ENCODE measurements at places on chromosomes 12 and 14.

- peaks cover 14% of the 10 kb centered on the region for H3K36me3 ChIP-seq
- H3K27ac ChIP-seq, result peak overlapping the region; percentile 4
- peaks cover 3% of the 10 kb centered on the region for H3K27me3 ChIP-seq
- peak overlapping the region; percentile 97 for H3K4me3 ChIP-seq
- DNase-seq, result no peak
- peaks cover 10% of the 10 kb centered on the region for H3K4me1 ChIP-seq
Measured at GRCh38 chr14:34628681-34629135, 1.2 kb downstream of the SNX6 start.

DNA sequence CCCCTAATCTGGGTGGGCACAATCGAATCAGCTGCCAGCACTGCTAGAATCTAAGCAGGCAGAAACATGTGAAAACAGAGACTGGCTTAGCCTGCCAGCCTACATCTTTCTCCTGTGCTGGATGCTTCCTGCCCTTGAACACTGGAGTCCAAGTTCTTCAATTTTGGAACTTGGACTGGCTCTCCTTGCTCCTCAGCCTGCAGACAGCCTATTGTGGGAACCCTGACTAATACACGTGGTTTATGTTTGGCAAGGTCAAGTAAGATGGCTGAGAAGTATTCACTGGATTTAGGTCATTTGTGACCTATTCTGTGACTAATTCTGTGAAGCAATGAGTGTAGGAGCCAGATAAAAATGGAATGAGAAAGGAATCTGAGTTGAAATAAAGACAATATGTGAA lies 11.0 kb downstream of the GPR135 start:
- no peaks in the 10 kb centered on the region for H3K4me1 ChIP-seq
- no peak for DNase-seq
- no peaks in the 10 kb centered on the region for H3K27me3 ChIP-seq

DNA sequence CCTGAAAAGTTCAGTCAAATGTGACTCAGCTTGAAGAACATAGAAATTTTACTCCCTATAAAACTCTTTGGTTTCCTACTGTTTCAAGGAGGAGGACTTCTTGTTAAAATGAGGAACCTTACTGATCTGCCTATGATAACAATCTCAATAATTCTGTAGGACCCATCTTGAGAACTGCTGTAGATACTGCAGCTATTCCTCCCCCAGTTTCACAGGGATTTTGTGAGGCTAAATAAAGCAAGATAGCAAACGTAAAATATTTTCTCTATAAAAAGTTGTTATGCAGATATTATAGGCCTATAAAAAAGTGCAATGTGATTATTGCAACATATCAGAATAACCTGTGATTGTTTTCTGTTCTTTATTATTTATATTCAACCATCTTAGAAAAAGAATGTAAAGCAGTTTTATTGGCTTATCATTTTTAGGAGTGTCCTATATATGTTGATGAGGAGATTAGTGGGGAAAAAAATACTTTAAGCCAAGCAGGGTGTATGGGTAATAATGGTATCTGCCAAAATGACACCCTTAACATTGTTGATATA lies 12.1 kb downstream of the CLEC14A start:
- no peaks in the 10 kb centered on the region for H3K36me3 ChIP-seq
- no peak overlapping the region for H3K4me3 ChIP-seq
- H3K4me1 ChIP-seq, result no peaks in the 10 kb centered on the region
- no peak overlapping the region for H3K27ac ChIP-seq

GRCh38 chr12:89311703-89312293 lies 40.5 kb downstream of the DUSP6 start:
- DNase-seq, result no peak
- no peak overlapping the region for H3K4me3 ChIP-seq
- H3K27ac ChIP-seq, result no peak overlapping the region
- H3K27me3 ChIP-seq, result no peaks in the 10 kb centered on the region
- H3K4me1 ChIP-seq, result peaks cover 14% of the 10 kb centered on the region

DNA sequence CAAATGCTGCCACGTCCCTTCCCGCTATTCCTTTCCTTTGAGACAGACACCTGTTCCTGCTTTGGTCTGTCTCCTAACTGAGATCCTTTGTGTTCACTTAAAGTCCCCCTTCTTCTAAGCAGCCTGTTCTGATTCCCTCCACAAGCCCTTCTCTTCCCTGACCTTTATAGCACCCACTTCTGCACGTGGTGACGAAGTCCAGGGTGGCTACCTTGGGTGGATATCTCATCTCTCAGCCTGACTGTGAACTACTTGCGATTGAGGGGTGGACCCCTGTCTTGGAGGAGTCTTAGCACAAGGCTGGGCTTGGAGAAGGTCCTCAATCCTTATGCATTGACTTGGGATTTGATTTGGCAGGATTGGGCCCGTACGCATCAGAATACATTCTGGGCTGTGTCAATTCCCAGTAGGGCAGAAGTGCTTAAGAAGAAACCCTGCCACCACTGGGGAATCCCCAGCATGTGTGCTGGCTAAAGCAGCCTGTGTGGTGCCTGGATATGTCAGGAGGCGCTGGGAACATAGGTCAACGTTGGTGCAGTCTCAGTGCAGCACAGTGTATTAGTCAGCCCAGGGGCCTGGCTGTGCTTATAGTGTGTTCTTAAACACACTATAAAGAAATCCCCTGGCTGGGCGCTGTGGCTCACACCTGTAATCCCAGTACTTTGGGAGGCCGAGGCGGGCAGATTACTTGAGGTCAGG lies 23.6 kb downstream of the KRT80 start:
- no peaks in the 10 kb centered on the region for H3K36me3 ChIP-seq
- no peak overlapping the region for H3K4me3 ChIP-seq
- H3K4me1 ChIP-seq, result no peaks in the 10 kb centered on the region
- H3K27ac ChIP-seq, result no peak overlapping the region

- peaks cover 7% of the 10 kb centered on the region for H3K27me3 ChIP-seq
- H3K4me3 ChIP-seq, result no peak overlapping the region
Measured at GRCh38 chr12:117863002-117863709, 105.6 kb downstream of the KSR2 start.

GRCh38 chr14:74140374-74140850 lies 55.7 kb downstream of the LIN52 start:
- peaks cover 9% of the 10 kb centered on the region for H3K4me1 ChIP-seq
- no peak overlapping the region for H3K27ac ChIP-seq
- peaks cover 5% of the 10 kb centered on the region for H3K36me3 ChIP-seq
- no peak overlapping the region for H3K4me3 ChIP-seq

DNA sequence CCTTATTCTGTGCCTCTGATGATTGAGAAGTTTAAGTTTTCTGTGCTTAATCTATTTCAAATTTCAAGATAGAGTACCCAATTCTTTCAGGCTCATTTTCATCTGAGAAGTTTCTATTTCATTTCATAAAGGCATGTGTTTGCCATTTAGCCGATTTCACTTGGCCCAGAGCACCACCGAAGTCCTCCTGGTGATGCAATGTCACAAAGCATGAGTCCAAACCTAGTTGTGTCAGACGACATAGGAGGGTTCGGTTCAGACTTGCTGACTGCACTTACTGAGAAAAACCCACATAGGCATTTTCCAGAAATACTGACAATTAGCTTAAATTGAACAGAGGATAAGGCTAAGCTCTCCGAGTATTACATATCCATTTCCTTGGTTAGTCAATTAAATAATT lies 152.4 kb upstream of the FAR2 start:
- no peaks in the 10 kb centered on the region for H3K27me3 ChIP-seq
- H3K36me3 ChIP-seq, result no peaks in the 10 kb centered on the region
- no peak overlapping the region for H3K27ac ChIP-seq
- no peaks in the 10 kb centered on the region for H3K4me1 ChIP-seq
- no peak overlapping the region for H3K4me3 ChIP-seq

DNA sequence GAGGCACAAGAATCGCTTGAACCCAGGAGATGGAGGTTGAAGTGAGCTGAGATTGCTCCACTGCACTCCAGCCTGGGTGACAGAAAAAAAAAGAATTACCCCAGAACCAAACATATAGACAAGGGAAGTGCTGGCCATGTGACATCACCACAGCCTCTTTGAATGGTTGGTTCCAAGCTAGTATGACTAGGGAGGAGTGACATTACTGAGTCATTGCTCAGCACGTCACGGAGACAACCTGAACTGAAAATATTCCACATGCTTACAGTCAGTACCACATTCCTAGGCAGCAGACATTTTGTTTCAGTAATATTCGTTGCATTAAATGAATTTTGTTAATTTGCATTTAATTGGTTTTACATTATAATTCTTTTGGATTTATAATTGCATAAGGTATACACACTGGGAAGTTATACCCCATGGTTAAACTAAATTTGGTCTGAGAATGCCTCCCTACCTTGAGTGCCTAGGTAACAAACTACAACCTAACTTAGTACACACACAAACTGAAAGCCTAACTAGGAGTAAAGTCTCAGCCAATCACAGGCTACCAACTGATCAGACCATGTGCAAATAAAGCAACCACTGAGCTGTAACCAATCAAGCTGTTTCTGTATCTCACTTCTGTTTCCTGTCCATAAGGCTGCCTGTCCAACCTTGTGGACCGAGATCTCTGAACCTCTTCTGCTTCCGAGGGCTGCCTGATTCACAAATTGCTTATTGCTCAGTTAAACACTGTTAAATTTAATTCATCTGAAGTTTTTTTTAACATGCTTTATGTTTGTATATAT lies 164.4 kb downstream of the CAND1 start:
- no peak overlapping the region for H3K27ac ChIP-seq
- H3K4me1 ChIP-seq, result peaks cover 13% of the 10 kb centered on the region
- no peaks in the 10 kb centered on the region for H3K27me3 ChIP-seq
- H3K36me3 ChIP-seq, result no peaks in the 10 kb centered on the region

DNA sequence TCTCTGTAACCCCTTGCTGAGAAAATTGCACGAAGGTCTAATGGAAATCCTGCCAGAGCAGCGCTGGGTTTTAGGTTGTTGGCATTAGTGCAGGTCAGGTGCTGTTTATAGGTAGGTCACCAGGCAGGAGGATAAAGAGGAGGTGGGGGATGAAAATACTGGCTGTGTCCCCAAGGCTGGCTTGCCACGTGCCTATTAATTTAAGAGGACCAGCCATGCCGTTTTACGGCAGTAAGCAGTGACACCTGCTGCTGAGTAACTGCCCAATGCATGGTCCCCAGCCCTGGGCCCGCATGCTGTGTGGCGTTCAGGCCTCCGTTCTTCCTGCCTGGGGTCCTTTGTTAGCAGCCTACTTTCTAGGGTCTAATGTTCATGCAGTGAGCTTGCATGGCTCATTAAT lies 67.2 kb downstream of the WDR20 start:
- no peak for DNase-seq
- H3K27ac ChIP-seq, result no peak overlapping the region
- H3K27me3 ChIP-seq, result no peaks in the 10 kb centered on the region
- H3K4me1 ChIP-seq, result peaks cover 7% of the 10 kb centered on the region

DNA sequence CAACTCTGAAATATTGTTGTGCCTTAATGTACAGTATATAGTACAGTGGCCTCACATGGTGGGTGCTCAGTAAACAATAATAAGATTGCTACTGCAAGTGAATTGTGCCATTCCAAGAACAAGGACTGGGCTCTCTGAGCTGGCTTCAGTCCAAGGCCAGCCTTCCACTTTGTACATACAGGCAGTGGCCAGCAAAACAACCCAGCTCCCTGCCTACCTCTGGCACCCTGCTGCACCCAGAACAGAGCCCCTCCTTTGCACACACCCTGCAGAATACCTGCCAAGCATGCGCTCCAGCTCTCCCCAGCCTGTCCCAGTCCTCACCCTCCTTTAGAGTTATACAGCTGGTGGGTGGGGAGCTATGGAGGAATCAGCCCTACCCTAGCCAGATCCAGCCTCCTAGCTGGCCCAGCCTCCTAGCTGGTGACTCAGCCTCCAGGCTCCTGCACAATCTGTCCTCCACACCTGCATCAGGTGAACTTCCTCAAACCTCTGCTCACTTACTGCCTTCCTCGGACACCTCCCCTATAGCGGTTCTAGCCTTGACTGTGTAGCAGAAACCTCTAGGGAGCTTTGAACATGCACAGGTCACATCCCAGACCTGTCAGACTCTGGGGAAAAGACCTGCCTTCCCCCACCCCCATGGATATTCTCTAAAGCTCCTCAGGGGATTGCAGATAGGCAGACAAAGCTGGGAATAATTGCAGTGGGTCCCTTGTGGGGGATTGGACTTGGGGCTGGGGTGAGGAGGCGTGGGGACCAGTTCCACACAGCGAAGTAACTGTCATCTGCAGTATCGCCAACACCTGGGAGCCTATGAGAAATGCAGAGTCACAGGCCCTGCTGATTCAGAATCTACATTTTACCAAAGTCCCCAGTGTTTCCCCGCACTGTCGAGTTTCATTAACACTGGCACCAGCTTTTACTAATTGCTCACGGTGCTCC lies 17.9 kb downstream of the ZDHHC22 start:
- peak overlapping the region; percentile 85 for H3K4me3 ChIP-seq
- H3K36me3 ChIP-seq, result peaks cover 2% of the 10 kb centered on the region
- peaks cover 70% of the 10 kb centered on the region for H3K4me1 ChIP-seq
- peak; percentile 43 for DNase-seq
- no peaks in the 10 kb centered on the region for H3K27me3 ChIP-seq

- DNase-seq, result no peak
- H3K27me3 ChIP-seq, result peaks cover 50% of the 10 kb centered on the region
- H3K4me1 ChIP-seq, result peaks cover 14% of the 10 kb centered on the region
- no peak overlapping the region for H3K27ac ChIP-seq
- no peak overlapping the region for H3K4me3 ChIP-seq
- H3K36me3 ChIP-seq, result no peaks in the 10 kb centered on the region
Measured at GRCh38 chr14:20655851-20656250, 14.4 kb upstream of the OR6S1 start.

DNA sequence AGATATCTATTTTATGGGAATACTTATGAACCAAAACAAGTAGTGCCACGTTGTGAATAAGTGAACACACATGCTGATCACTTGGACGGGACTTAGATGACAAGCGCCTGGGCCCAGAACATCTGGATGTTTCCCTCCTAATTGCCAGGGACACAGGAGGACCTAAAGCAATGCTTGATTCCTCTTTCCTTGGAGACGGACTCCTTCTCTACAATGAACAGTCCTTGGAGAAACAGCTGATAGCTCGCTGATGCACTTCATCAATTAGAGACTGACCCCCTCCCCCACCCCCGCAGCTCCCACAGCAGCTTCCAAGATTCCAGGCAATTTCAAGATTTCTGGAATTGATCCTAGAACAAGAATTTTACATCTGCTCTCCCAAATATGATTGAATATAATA lies 86.4 kb downstream of the ST8SIA1 start:
- peaks cover 11% of the 10 kb centered on the region for H3K27me3 ChIP-seq
- H3K4me1 ChIP-seq, result no peaks in the 10 kb centered on the region
- no peak overlapping the region for H3K4me3 ChIP-seq
- no peak overlapping the region for H3K27ac ChIP-seq
- no peaks in the 10 kb centered on the region for H3K36me3 ChIP-seq

DNA sequence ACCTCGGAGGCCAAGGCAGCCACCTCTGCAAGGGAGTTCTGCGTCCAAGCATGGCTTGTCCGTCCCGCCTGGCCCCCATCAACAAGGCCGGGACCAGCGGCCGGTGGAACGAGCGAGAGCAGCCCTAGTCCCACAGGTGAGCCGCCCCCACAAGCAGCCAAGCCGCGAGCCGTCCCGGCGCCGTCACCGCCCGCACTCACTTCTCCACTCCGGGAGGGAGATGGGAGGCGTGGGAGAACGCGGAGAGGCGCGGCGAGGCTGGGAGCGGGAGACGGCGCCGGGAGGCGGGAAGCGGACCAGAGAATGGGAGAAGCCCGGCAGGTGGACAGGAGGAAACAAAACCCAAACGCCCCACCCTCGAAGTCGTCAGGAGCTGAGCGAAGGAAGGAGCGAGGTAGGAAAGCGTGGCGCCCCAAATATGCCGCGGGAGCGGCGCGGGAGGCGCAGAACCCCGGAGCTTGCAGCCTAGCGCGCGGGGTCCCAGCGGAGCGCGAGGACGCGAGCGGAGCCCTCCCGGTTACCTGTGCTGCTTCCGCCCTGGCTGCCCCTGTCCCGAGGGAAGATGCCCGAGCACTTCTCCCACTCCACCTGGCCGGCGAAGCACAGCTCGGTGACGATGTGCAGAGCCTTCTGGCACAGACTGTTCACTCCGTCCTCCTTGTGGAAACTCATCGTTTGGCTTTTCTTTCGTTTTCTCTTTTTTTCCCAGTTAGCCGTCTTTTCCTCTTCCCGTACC lies 600 bp downstream of the SYT10 start:
- peaks cover 6% of the 10 kb centered on the region for H3K4me1 ChIP-seq
- H3K27me3 ChIP-seq, result peaks cover 25% of the 10 kb centered on the region

Measured in activated B cell treated with CpG ODN at 0.5 μM for 24 hours (primary cell).